ENCODE measurements at places on chromosomes 6 and 20.

GRCh38 chr6:88952065-88952704 is 11.2 kb downstream of the RNGTT start:
- no peak for DNase-seq

DNA sequence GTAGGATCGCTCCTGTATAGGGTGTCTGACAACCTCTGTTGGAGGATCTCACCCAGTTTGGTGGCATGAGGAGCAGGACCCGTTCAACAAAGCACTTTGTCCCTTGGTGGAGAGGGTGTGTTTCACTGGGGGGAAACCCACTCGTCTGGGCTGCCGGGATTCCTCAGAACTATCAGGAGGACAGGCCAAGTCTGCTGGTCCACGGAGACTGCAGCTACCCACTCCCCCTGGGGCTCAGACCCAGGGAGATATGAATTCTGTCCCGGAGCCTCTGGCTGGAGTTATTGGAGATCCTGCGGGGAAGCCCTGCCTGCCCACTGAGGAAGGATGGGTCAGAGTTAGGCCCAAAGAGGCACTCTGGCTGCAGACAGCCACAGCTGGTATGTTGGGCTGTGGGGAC is 233.1 kb downstream of the PKHD1 start:
- DNase-seq = no peak

DNA sequence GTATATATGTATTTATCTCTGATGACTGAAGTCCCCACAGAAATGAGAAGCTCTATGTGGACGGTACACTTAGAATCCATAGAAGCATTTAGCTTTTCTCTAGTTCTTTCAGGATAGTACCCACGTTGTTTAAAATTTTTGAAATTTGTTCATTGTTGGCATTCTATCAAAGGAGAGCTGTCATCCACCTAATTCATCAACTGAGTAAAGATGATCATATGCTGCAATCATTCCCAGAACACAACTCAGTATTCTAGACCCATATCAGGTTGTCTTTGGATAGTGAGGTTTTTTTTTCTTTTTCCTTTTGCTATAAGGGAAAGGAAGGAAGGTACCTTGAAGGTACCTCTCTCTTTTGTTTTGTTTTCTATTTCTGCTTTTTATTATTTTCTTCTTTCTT is 9.3 kb downstream of the SERAC1 start:
- no peak for DNase-seq

GRCh38 chr20:54340667-54341081 is 132.8 kb downstream of the PFDN4 start:
- no peak for DNase-seq

DNA sequence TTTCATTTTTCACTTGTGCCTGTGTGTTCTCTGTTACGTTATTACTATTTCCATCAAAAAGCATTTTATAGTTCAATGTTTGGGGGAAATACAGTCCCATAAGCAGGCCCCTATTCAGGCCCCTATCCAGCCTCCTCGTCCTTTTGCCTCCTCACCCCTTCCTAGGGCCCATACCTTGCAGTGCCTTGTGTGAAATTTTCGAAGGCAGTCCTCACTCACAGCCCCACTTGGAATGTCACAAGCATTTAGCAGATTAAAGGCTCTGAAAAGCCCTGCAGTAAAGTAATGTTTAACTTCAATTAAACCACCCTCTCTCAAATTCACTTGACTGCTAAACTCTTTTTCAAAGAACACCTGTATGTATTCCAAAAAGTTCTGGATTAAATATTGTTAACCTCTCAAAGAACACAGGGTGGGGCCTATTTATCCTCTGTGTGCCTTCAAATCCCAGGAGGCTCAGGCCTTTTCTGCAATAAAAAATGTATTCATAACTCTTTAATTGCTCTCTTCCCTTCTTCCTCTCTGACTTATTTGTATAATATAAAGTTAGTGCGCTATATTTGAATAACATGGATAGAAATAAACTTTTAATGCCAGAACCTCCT is 202.5 kb downstream of the FOXA2 start:
- no peak for DNase-seq

GRCh38 chr20:32327087-32327681 is 30.9 kb upstream of the ASXL1 start:
- no peak for DNase-seq

GRCh38 chr6:35651244-35651643 is 37.5 kb downstream of the FKBP5 start:
- no peak for DNase-seq

DNA sequence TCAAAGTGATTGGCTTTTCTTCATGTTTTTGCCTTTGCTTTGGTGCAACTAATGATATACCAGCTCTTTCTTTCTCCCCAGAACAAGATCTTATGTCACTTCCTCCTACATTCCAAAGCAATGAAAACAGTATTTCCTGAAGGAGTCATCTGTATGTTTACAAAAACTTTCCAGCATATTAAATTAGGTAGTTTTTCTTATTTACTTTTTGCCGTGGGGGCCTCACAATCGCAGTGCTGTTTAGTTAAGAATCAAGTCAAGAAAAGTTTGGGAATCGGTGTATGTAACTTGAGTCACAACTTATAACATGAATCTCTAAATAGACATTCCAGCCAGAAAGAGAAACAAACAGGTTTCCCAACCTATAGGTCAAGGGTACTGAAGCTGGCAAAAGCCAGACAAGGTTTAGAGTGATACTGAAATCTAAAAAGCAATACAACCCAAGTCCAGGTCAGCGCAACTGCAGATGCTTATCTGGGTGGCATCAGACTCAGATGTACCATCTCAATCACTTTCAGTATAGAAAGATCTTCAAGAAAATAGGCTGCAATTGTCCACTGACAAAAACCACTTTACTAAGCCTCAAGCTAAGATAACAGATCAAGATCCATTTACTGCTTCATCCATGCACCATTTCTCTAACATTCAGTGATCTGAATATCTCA is 63.6 kb downstream of the IPCEF1 start:
- no peak for DNase-seq

GRCh38 chr20:51565298-51566144 is 23.0 kb upstream of the NFATC2 start:
- DNase-seq = no peak

GRCh38 chr6:52416629-52417151 is 3.5 kb upstream of the EFHC1 start:
- DNase-seq = peak; percentile 76

GRCh38 chr6:107284805-107285204 is 169.5 kb upstream of the BEND3 start:
- no peak for DNase-seq

GRCh38 chr20:57686931-57687652 is 22.7 kb downstream of the PMEPA1 start:
- no peak for DNase-seq

GRCh38 chr20:44394702-44395460 is 39.4 kb downstream of the HNF4A start:
- no peak for DNase-seq

DNA sequence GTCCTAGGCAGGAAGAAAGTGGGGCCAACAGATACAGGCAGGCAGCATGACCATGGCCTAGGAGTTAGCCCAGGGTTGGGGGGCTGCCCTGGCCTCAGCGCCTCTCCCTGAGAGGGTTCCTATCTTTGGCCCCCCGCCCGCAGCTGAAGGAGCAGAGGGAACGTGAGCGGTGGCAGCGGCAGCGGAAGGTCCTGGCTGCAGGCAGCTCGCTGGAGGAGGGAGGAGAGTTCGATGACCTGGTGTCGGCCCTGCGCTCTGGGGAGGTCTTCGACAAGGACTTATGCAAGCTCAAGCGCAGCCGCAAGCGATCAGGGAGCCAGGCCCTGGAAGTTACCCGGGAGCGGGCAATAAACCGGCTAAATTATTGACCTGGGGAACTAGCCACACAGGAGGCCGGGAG is 32.6 kb downstream of the MOCS1 start:
- DNase-seq = no peak

Data from NCI-H2081 (cell line).